ENCODE measurements at places on chromosomes 12 and 14.

DNA sequence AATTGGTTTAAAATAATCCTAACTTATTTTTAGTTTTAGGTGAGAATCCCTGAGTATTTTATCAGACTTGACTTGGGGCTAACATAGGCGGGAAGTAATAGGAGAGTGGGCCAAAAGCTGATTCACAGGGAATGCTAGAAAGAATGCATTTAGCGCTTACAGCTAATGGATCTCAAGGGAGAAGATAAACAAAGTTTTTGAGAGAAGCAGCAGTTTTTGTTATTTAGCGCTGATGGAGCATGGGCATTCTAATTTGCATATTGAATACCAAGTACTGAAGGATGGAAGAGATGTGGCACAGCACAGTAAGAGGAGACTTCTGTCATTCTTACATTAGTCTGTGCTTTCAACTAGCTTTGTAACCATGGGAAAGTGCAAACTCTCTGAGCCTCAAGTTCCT is 436.0 kb upstream of the FBXO33 start:
- DNase-seq: no peak

DNA sequence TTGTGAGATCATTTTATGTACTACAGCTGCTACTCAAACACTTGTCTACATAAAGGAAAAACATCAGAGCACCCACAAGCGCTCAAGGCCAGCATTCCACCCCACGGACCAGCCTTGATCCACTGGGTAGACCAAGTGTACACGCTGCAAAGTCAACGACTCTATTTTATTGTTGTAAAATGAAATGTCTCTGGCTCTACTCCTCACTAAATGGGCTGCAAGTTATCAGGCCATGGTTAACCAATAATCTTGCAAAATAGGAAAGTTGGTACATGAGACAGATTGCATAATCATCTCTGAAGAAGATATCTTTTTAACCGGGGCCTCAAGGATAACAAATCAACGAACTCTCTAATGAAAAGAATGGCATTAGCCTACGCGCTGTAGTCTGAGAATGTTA is 69.9 kb upstream of the FOXN3 start:
- DNase-seq: no peak

- no peak for DNase-seq
Observed at GRCh38 chr12:56998981-56999380, 7.4 kb downstream of the ZBTB39 start.

DNA sequence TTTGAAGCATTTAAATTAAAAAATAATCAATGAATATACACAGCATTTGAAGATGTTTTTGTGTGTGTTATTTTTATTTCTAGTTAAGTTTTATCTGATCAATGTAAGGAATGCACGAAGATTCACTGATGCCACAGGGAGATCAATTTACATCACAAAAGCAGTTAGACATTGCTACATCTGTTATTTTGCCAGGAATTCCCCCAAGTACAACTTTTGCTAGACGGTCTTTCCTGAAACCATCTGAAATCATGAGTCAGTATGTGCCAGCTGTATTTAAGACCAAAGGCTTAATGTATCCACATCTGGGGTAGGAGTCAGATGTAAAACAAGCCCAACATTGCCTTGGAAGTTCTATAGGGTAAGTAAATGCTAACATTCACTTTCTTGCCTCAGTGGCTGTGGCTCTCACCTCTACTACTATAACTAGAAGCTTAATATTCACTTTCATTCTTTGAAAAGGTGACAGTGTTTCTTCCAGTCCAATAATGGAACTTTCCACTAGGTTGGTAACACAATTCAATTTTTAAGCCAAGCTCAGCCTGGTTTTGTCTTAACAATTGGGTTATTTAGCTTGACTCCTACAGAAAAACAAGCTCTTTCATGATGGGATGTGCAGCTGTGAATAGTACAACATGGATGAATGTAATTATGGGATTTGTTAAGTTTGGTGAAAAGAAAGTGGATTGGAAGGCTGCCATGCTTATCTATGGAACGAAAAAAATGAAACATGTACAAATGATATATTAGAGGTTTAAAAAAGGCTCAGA is 385.4 kb upstream of the TMEM132C start:
- DNase-seq: no peak

GRCh38 chr14:100371773-100372172 is 48.6 kb downstream of the SLC25A47 start:
- DNase-seq: no peak

DNA sequence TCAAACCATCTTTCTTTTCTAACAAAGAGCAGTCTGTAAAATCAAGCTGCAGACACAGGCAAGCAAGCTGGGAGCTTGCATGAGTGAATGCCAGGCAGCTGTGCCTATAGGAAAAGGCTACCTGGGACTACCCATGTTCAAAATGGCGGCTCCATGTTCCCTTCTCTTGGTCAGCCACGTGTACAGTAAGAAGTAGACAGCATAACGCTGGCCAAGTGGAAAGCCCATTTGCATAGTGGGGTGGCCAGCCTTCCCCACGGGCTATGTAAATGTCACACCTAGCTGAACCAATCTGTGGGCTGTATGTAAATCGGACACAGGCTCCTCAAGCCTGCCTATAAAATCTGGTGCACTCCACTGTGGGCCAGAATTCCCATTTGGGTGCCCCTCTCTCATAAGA is 117.1 kb downstream of the SYT10 start:
- DNase-seq: no peak

GRCh38 chr12:60279221-60279620 is 683.4 kb downstream of the SLC16A7 start:
- no peak for DNase-seq

DNA sequence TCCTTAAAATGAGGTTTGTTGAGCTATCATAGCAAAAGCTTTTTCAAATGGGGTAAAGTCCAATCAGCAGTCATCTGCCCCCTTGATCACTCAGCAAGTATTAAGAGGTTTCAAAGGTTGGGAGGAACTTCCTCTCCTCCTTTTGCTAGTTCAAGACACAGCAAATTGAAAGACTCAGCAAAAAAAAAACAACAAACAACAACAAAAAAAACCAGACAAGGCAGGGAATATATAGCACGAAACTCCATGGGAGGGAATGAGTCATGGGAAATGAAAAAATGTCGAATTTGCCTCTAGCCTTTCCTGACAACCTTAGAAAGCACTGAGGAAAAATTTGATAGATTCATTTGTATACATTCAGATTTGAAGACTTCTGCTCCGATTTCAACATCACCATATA is 1.6 kb upstream of the SLC7A8 start:
- no peak for DNase-seq

DNA sequence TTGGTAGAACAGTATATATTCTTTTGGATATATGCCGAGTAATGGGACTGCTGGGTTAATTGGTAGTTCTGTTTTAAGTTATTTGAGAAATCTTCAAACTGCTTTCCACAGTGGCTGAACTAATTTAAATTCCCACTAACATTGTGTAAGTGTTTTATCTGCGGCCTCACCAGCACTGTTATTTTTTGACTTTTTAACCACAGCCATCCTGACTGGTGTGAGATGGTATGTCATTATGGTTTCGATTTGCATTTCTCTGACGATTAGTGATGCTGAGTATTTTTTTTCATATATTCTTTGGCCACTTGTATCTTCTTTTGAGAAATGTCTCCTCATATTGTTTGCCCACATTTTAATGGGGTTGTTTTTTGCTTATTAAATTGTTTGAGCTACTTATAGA is 357.4 kb downstream of the C12orf50 start:
- no peak for DNase-seq

DNA sequence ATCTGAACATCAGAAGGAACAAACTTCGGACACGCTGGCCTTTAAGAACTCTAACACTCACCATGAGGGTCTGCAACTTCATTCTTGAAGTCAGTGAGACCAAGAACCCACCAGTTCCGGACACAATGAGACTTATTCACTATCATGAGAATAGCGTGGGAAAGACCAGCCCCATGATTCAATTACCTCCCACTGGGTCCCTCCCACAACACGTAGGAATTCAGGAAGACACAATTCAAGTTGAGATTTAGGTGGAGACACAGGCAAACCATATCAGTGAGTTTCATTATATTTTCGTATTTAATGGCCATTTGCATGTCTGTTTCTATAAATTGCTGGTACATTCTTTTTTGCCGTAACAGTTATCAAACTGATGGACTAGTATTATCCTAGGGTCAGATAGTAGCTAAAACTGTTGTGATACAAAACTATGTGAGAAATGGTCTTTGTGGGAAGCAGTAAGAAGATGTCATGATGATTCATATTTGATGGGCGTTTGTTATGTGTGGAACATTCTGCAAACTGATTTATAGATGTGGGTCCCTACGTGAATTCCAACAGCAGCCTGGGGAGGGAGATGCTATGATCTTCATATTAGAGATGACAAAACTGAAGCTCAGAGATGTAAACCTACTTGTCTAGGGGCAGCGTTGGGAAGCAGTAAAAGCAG is 282.4 kb upstream of the TMEM132C start:
- no peak for DNase-seq

DNA sequence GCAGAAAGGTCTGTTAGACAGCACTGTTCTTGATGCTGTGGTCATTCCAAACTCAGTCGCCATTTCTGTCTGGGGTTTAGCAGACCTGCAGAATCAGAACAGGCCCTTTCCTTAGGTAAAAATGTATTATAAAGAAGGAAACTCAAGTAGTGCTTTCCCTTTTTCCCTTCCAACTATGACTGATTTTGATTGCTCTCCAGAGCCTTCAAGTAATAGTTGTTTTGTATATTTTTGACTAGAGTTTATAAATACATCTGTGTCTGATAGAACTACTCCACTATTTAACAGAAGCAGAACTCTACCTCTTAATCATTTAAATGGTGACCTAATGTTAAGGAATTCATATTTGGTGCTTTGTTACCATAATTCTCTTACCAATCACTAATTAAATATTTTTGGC is 74.0 kb downstream of the WNK1 start:
- DNase-seq: no peak

- no peak for DNase-seq
Observed at GRCh38 chr12:14284184-14284722, 81.2 kb upstream of the ATF7IP start.

- no peak for DNase-seq
Observed at GRCh38 chr12:126431767-126432166, 1366.5 kb downstream of the AACS start.

DNA sequence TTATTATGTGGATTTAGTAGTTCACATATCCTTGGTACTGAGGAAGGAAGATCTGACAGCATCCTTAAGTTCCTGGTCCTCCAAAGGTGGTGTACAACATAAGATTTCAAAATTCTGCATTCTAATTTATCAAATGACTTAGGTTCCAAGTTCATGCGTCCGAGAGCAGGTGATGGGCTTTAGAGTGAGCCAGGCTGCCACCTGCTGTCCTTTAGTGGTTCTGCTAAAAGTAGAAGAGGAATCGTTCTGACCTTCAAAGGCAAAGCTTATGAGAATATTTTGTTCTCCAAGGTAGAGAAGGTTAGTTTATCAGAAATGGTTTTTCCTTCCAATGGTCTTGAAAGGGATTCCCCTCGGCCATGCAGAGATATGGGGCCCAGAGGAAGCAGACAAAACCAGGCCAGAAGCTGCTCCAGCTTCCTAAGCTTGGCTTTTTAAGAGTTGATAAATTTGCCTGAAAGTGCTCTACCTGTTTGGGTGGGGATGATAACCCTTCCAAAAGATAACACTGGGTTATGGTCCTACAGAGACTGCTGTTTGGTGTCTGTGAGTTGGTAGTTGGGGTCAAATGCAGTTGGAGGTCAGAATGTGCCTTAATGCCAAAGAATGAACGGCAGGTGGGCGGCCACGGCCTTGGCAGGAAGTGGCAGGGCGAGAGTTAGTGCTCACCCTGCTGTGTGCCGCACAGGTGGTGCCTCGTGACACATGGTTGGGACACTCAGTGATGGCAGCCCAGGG is 29.1 kb upstream of the LRTM2 start:
- no peak for DNase-seq

- DNase-seq: no peak
Observed at GRCh38 chr14:74599321-74599761, 12.7 kb downstream of the LTBP2 start.

DNA sequence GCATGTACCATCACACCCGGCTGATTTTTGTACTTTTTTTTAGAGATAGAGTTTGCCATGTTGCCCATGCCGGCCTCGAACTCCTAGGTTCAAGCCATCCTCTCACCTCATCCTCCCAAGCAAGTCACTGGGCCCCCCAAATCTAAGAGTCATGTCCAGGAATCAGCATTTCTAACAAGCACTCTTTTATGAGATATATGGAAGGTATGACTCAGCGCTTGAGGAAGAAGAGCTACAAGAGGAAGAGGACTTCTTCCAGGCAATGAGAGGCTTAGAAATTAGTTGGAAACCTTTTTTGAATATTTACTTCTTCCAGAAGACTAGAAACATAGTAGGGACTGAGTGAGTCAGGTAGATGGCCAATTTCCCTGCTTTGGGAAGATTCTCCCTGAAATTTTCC is 114.5 kb downstream of the HMGA2 start:
- DNase-seq: no peak

- DNase-seq: peak; percentile 31
Observed at GRCh38 chr14:20697273-20698017, 8.9 kb downstream of the ANG start.

DNA sequence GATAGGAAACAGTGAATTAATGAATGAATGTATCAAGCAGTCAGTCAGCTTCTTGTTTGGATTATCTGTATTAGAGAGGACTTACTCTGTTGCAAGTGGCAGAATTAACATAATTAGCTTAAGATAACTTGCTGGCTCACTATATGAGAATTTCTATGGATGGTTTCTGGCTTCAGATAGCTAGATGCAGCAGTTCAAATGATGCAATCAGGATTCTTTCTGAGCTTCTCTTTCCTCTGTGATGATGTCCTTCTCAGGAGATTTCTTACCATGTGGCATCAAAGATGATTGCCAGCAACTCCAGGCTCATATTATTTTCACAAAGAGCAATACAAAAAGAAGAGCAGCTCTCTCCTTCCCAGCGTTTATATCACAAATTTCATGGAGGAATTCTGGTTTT is 30.7 kb downstream of the FRMD6 start:
- DNase-seq: no peak

DNA sequence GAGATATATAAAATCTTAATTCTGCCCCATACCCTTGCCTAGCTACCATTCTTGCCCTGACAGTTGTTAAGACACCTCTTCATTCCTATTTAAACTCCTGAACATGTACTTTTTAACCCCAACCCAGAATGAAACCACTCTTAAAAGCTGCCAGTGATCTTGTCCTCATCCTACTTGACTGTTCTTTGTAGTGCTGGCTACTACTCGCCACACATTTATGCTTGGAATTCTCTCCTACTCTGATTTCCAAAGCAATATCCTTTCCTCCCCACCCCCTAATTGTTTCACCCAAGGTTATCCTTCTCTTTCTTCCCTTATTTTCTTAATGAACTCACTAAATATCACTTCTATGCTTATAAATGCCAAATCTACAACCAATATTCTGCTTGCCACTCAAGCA is 4.1 kb downstream of the NFYB start:
- DNase-seq: no peak

GRCh38 chr14:34088914-34089313 is 138.0 kb upstream of the EGLN3 start:
- no peak for DNase-seq

DNA sequence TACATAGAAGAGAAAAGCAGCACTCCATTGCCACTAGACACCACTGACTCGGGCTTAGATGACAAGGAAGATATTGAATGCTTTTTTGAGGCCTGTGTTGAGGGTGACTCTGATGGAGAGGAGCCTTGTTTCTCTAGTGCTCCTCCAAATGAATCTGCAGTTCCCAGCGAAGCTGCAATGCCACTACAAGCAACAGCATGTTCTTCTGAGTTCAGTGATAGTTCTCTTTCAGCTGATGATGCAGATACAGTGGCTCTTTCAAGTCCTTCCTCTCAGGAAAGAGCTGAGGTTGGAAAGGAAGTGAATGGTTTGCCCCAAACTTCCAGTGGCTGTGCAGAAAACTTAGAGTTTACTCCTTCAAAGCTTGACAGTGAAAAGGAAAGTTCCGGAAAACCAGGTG is 114.5 kb upstream of the NPAS3 start:
- no peak for DNase-seq

GRCh38 chr12:57258977-57259970 is 8.3 kb upstream of the STAC3 start:
- no peak for DNase-seq
